ENCODE measurements at places on chromosomes 2 and 18. TPM values are rescaled to one million over a fixed set of nuclear protein-coding genes. Genes with fewer than 3 reads are reported as not detected.

GRCh38 chr2:214482728-214483127, 71.9 kb downstream of the VWC2L start:
- no peak for DNase-seq

GRCh38 chr18:79637921-79638909, 41.4 kb upstream of the CTDP1 start:
- DNase-seq: no peak

- DNase-seq: peak; percentile 71
Observed at GRCh38 chr2:64036034-64036705, 16.9 kb upstream of the VPS54 start.

Gene MAPRE3
- 6.6 TPM for total RNA-seq
